Right renal cortex interstitium (tissue), 3 donors: ENCODE measurements at places on chromosomes 5 and 9. TPM values are rescaled to one million over a fixed set of nuclear protein-coding genes. Genes with fewer than 3 reads are reported as not detected.

The JADE2 gene
- polyA plus RNA-seq: 9.9 TPM

The FOXD4L5 gene
- 0.29 TPM for polyA plus RNA-seq

GRCh38 chr5:170223906-170224305 is 8.9 kb upstream of the C5orf58 start:
- DNase-seq: no peak

DNA sequence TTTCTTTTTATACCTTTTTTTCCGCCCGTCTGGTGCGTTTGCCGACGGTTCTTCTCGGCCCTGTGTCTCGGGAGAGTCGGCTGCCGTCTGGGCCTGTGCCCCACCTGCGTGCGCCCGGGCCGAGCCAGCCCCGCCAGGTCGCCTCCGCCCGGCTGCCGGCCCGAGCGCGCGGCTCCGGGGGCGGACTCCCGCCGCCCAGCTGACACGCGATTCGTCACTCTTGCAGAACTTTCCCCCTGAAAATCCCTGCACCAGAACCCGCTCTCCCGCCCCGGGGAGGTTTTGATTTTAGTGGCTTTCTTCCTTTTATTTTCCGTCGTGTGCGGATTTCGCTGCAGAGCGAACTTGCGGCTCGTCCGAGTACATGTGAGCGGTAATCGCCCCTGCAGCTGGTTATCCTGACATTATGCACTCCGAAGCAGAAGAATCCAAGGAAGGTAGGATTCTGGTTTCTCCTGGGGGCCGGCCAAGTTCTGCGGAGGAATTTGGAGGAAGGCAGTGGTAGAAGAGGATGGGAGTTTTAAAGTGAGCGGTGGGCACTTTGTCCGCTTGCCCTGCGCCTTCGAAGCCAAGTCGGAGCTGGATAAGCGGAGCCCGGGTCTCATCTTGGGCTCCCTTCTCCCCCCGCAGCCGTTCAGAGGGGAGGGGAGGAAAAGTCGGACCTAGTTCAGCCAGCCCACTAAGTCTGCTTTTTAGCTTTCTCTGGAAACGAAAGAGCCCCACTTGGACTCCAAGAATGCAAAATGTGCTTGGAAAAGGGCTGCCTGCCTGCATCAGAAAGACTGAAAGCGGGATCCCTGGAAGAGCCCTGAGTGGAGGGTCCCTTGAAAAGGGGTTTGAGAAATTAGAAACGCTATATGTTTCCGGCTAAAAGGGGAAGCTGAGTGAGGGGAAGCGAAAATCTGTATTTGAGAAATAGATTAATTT is at the start of gene TNFAIP8:
TNFAIP8 (plus strand) TSS at position 335 of the 927 bp plus-strand sequence; CDS start at position 407, 72 bp downstream.
- DNase-seq: no peak

GRCh38 chr9:21741151-21741550 is 61.3 kb upstream of the MTAP start:
- no peak for DNase-seq

DNA sequence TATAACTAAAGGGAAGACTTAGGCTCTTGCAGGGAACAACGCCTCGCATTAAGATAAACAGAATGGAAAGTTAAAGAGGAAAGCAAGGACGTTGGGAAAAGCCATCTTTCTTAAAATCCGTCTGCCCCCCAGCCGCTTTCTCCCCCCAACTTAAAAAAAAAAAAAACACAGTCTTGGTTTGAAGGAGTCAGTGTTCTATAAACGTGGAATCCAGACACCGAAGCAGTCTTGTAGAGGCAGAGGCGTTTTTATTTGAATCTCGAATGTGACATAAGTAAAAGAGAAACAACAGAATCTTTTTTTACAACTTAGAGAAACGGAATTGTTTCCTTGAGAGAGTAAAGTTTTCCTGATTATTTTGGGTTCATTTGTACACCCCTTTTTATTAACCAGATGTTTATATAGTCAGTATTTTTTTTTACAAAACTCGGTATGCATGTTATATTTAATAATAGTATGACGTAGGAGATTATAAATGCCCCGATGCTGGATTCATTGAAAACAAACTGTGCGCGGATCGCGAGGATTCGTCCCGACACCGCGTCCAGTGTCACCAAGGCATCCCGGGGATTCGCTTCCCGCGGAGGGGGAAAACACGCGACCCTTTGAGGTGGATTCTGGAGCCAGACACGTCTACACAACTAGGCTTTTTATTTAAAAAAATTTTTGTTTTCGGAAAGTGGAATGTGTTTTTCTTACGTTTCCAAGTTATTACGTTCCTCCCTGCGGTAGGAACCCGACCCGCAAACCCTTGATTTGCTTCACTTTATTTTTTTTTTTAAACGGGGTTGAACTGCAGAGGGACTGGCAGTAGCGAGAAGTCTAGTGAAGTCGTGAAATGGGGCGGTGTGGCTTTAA is 6.7 kb downstream of the PTCH1 start:
- DNase-seq: no peak

- no peak for DNase-seq
Observed at GRCh38 chr5:126115059-126115629, 308.1 kb upstream of the GRAMD2B start.

The ARHGEF39 gene
- 7.4 TPM for polyA plus RNA-seq

The FAM163B gene
- 0.16 TPM for polyA plus RNA-seq

DNA sequence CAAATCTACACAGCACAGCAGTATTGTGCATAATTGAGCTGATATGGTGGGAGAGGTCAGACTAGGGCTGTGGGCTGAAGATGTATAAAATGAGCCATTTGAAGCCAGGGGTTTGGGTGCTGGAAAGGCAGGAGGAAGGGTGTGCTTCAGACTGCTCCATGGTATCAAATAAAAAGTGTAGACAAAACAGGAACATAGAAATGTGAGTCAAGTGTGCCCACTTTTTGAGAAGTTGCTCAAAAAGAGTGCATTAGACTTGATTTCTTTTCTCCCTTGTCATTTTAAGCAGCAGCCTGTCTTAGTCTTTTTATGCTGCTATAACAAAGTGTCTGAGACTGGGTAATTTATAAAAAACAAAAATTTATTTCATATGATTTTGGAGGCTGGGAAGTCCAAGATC is 55.8 kb upstream of the ZFAND5 start:
- no peak for DNase-seq

DNA sequence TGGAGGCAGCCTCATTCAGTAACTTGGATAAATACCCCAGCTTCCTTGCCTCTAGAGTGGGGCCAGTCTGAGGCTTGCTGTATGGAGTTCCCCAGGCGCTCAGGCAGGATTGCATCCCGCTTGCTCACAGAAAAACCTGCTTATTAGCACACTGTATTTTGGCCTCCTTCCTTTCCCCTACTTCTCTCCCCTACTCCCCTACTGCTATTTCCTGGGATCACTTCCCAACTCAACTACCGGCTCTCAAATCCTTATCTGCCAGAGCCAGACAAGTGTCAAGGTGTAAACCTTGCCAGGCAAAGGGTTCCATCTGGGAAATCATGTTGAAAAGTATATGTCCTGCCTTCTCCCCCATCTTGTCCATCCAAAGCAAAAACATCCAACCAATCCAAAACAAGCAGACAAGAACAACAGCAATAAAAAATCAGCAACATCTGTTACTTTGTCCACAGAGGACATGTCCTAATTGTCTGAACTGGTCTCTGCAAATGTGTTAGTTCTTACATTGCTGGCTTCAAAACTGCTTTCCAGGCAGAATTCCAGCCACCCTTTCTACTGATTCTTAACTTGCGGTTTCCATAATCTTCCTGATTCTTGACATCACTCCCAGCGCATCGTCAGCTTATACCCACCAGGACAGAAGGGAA is 164.1 kb upstream of the SEMA6A start:
- DNase-seq: no peak

- DNase-seq: no peak
Observed at GRCh38 chr5:75611311-75612225, at the start of gene ANKDD1B. Gene ANKDD1B (plus strand): TSS chr5:75611453. CDS start chr5:75611635, 182 bp downstream.

- no peak for DNase-seq
Observed at GRCh38 chr9:127612939-127613582, 984 bp downstream of the STXBP1 start.

DNA sequence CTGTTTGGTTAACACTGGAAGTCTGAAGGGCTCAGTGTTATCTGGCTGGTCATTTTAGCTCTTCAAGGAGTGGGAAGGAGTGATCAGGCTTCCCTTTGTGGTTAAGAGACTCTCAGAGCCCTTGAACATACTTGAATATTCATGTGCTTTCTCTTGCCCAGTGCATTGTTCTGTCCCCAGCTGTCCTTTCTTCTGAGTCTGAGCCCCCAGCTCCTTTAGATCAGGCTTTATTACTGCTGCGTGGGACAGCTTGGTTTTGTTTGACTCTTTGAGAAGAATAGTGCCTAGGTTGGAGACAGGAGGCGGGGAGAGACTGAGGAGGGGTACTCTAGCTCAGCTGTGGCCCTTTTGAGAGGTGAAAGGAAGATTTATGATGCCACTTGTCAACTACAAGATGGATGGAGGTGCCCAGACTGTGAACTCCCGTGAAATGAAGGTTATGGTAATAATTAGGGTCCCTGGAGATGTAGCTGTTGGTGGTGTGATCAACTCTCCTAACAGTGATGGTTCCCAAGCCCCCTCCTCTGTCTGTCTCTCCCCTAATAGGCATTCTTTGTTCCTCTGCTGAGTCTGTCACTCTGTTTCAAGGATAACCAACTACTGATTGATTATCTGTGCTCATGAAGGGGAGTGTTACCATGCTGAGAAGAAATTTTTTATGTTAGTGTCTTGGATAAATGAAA is 83.1 kb upstream of the GLRA1 start:
- DNase-seq: no peak

The CD180 gene
- polyA plus RNA-seq: 0.87 TPM

GRCh38 chr5:111942661-111943401 is 185.8 kb upstream of the NREP start:
- DNase-seq: no peak

DNA sequence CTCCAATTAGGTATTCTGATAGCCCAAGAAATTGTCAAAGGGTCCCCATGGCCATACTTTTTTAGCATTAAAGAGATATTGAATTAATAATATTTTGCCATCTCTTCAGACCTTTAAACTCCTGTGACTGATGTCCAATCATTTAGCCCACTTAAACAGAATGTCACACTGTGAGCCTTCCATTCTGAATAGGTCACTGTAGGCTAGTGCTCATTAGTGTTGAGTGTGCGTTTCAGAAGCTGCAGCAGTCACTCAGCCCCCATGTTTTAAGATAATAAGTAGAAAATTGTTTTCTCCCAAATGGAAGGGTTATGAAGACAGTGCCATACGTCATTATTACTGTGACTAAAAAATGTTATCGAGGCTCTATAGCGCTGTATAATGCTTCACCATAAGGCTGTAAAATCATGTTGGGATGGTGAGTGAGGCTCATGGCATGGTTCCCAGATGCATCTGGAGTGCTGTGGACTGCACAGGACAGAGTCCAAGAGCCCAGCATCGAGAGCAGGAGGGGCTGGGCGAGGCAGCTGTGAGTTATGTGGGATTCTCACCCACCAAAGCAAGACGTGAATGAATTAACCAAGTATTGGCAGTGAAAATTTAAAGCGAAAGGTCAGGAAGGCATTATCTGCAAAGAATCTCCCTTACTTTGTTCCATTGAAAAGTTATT is 2112.9 kb upstream of the WWC1 start:
- DNase-seq: no peak

The IFNA10 gene
- polyA plus RNA-seq: not detected

DNA sequence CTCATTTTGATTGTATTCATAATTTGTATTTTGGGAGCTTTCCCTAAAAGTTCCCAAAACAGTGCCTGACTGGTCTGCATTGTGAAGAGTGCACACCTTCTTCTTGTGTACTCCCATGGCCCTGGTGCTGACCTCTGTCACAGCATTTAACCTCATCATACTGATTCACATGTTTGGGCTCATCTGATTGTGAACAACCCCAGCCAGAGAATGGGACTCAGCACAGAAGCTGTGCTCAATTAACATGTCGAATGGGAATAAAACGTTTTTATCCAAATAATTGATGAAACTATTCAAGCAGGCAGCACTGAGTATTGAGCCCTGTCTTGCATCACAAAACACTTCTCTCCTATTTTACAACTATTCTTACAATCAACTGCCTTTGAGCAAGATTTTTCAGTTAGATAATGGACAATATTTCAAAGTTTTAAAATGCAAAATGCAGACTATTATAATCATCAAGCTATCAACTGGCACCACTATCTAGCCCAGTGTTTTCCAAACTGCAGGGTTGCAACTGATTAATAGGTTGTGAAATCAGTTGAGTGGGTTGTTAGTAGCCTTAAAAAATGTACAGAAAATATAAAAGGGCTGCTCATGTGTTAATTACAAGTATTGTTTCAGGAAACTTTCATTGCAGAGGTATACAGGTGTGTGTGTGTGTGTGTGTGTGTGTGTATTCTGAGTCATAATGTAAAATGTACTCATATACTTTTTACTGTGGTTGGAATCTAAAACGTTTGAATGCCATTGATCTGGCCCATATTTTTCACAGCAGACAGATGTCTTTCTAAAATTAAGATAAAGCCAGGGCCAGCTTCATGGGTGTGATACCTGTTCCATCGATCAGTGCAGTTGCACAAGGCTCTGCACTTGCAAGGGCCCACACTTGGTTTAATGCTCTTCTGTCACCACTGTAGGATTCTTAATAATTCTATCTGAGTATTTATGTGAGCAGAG is 190.5 kb downstream of the PIK3R1 start:
- no peak for DNase-seq

The PITX1 gene
- polyA plus RNA-seq: not detected

The C5orf46 gene
- polyA plus RNA-seq: not detected

The BOD1 gene
- 124 TPM for polyA plus RNA-seq

DNA sequence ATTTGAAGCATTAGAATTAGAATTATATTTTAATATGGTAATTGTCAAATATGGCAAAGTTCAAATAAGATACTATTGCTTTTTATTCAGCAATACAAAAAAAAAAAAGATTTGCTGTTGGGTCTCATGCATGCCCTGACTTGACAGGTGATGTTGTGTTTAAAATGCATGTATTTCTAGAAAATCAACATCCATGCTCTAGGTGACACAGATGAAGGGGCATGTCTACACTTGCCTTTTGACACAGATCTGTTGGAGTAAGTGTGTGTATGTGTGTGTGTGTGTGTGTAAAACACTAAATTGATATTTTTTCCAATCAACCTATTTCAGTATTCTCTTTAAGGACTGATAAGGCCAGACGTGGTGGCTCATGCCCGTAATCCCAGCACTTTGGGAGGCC is 38.1 kb upstream of the SMARCA2 start:
- no peak for DNase-seq

The PDLIM4 gene
- 11.2 TPM for polyA plus RNA-seq

DNA sequence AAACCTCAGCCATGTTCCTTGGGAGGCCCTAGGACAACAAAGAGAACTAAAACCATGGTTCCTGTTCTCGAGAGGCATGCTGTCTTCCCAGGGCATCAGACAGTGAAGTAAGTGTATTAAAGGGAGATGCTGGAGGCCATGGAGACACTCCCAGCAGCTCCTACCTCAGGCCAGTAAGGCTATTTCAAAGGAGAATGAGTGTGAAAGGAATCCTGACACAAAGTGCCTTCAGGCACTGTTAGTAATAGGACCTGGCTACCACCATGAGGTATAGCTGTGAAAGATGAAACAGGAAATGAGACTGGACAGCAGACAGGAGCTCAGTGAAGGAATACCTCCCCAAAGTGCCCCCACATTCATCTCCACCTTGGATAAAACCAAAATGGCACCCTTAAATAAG is 71.0 kb downstream of the FANCC start:
- DNase-seq: no peak

DNA sequence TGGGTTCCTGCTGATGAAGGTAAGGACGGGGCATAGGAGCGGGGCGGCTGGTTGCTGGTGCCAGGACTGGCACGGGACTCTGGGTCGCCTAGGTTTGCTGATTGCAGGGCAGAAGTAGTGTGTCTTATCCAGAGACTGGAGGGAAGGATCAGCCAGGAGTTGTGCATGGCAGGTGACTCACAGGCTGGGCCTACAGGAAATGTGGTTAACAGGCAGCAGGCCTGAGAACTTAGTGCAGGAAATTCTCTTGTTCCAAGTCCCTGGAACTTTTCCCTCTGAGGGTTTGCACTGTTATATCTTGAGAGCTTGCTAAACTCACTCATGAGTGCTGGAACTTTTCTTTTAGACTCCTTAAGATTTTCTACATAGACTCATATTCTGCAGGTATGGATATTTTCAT is 95.1 kb downstream of the ANXA2R start:
- DNase-seq: no peak
